ENCODE measurements at places on chromosomes 1 and 21. TPM values are rescaled to one million over a fixed set of nuclear protein-coding genes. Genes with fewer than 3 reads are reported as not detected.

DNA sequence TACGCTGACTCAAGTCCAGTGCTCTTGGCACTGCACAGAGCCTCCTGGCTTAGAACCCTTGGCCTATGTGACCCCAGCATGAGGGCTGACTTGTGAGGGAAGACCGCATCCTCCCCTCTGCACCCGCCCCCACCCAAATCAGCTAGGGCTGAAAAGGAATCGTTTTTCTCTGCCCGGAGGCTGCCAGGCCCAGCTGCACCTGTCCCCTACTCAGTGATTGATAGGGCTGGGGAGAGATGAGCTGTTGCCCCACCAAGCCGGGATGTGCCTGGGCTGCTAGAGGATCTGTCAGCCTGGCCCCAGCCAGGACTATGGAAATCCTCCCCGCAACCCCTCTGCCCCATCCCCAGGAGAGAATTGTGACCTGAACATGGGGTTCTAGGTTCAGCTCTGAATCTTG, 20.6 kb downstream of the MYOG start:
- H3K27ac ChIP-seq, result no peak overlapping the region
- peaks cover 26% of the 10 kb centered on the region for H3K4me1 ChIP-seq
- no peaks in the 10 kb centered on the region for H3K27me3 ChIP-seq
- H3K36me3 ChIP-seq, result no peaks in the 10 kb centered on the region
- no peak for DNase-seq
- H3K4me3 ChIP-seq, result no peak overlapping the region

DNA sequence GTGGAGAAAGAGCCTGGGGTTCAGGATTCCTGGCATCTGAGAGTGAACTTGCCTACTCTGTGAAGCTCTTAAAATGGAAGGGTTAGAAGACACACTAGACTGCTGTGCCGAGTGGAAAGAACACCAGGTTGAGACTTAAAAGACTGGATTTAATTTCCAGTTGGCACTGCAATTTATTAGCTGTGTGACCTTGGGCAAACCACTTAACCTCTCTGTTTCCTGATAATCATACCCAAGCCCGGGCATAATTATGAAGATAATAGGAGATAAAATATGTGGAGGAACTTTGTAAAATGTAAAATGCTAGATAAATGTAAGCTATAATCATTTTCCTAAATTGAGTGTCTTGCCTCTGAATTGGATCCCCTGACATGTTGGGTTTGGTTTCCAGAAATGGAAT, 4.7 kb upstream of the LHX4 start:
- H3K4me3 ChIP-seq, result no peak overlapping the region
- H3K4me1 ChIP-seq, result peaks cover 6% of the 10 kb centered on the region
- H3K27ac ChIP-seq, result no peak overlapping the region
- peaks cover 24% of the 10 kb centered on the region for H3K27me3 ChIP-seq
- no peak for DNase-seq

GRCh38 chr1:42340093-42340492, 5.1 kb upstream of the FOXJ3 start:
- no peak overlapping the region for H3K4me3 ChIP-seq
- no peaks in the 10 kb centered on the region for H3K27me3 ChIP-seq
- H3K36me3 ChIP-seq, result no peaks in the 10 kb centered on the region
- DNase-seq, result no peak
- peaks cover 6% of the 10 kb centered on the region for H3K4me1 ChIP-seq
- no peak overlapping the region for H3K27ac ChIP-seq

- no peak for DNase-seq
- H3K4me1 ChIP-seq, result no peaks in the 10 kb centered on the region
- H3K36me3 ChIP-seq, result no peaks in the 10 kb centered on the region
Measured at GRCh38 chr1:223394242-223394641, 1.0 kb downstream of the CCDC185 start.

DNA sequence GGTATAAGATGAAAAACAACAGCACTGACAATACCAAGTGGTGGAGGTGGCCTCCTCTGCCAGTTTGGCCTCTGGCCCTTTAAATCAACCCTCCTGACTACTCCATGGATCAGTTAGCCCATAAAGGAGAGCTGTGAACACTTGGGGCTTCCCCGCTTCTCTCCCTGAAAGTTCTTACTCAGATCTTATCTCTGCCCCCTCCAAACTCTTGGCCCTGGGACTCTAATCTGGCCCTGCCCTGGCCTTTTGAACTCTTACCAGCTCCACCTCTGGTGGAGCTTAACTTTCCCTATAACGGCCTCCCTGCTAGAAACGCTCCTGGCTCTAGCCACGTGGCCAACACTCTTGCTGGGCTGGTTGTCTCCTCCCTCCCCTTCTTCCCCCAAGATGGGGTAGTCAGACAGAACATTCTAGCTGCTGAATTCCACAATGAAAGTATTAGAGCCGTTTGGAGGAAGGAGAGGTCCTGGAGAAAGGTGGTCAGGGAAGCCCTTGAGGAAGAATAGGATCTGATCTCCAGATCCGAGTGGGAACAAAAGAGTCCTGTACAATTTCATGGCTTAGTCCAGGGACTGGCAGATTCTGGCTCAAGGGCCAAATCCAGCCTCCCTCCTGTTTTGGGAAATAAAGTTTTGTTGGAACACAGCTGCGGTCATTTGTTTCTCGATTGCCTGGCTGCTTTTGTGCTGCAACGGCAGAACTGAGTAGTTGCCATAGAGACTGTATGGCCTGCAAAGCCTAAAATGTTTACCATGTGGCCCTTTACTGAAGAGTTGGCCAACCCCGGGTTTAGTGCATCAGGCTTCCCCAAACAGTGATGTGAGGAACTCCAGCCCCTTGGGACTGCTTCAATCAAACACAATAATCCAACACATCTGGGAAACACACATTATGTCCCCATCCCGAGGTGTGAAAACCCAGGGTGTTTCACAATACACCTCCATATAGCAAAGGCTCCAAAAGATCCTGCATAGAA, 9.5 kb upstream of the PIGR start:
- H3K27ac ChIP-seq, result no peak overlapping the region
- no peak overlapping the region for H3K4me3 ChIP-seq
- no peaks in the 10 kb centered on the region for H3K27me3 ChIP-seq
- no peaks in the 10 kb centered on the region for H3K4me1 ChIP-seq
- H3K36me3 ChIP-seq, result no peaks in the 10 kb centered on the region

DNA sequence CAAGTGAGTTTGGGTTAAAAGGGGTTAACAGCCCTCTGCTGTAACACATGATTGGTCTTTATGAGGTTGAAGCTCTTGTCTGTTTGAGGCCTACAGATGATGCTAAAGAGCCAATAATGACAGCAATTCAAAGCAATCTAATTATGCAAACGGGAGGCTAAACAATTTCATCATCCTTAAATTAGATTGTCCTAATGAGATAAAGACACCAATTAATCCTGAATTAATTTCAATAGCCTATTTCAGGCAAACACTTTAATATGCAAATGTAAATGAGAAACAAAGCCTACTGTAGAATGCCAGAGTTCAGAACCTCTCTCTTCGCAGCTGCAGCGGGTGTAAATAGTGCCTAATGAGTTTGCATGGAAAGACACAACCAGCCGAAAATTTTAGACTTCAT, 504.7 kb upstream of the PBX1 start:
- DNase-seq, result no peak
- no peaks in the 10 kb centered on the region for H3K36me3 ChIP-seq
- no peak overlapping the region for H3K4me3 ChIP-seq
- H3K27ac ChIP-seq, result no peak overlapping the region

DNA sequence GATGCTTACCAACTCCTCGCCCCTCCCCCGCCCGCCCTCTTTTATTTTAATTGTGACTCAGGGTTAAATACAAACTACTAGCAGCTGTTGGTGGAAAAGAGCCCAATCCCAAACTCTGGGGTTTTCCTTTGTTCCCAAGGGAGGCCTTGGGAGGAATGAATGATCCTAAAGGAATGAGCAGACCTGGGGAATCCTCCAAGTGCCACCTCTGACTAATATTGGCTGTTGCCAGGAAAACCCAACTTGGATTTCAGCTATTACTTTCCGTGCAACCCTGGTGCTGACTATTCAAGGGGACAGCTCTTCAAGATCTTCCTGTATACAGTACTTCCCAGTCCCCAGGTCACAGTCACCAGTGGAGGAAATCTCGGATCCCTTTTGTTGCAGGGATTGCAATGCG, 1.3 kb upstream of the S100A10 start:
- DNase-seq, result peak; percentile 50
- no peaks in the 10 kb centered on the region for H3K27me3 ChIP-seq
- no peaks in the 10 kb centered on the region for H3K36me3 ChIP-seq
- H3K4me3 ChIP-seq, result no peak overlapping the region
- H3K27ac ChIP-seq, result no peak overlapping the region

CD84 gene
- 11.6 TPM for total RNA-seq

KCND3 gene
- 12.3 TPM for total RNA-seq

BRDT gene
- not detected for total RNA-seq

KCNT2 gene
- total RNA-seq, result 23.6 TPM
